ELR (cell line): ENCODE measurements at places on chromosomes 2 and 18.
A peak's percentile ranks its signal among the peaks of the same experiment; 100 is the strongest.

- DNase-seq, result peak; percentile 63
Measured at GRCh38 chr2:43950383-43951008, 45.3 kb downstream of the LRPPRC start.

DNA sequence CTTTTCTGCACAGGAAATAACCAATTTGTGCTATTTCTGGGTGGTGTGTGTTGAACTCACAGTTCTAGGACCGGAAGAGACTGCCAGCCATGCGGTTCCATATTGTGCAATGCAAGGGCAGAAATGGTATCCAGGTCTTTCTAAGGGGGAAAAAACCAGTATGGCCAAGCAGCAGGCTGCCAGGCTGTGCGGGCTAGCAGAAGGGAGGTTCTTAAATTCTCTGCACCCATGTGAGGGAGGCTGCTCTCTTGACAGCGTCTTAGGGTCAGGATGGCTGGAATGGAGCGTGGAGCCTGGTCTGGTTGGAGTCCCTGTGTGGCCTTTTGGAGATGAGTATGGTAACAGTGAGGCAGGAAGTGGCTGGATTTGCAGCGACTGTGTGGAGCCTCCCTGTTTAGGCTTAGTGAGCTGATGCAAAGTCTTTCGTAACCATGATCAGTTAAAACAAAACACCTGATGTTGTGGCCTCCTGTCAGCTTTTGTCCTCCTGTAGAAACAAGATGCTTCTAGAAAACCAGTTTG lies 52.6 kb downstream of the NCK2 start:
- peak; percentile 21 for DNase-seq

- DNase-seq, result no peak
Measured at GRCh38 chr2:211113334-211114175, 557.2 kb downstream of the CPS1 start.

- DNase-seq, result no peak
Measured at GRCh38 chr2:18045230-18045629, 166.8 kb downstream of the KCNS3 start.
